Hepatocyte (in vitro differentiated cells): ENCODE measurements at places on chromosomes 11 and 22. TPM values are rescaled to one million over a fixed set of nuclear protein-coding genes. Genes with fewer than 3 reads are reported as not detected.

- DNase-seq: no peak
Measured at GRCh38 chr11:45239733-45240132, 46.4 kb downstream of the SYT13 start.

DNA sequence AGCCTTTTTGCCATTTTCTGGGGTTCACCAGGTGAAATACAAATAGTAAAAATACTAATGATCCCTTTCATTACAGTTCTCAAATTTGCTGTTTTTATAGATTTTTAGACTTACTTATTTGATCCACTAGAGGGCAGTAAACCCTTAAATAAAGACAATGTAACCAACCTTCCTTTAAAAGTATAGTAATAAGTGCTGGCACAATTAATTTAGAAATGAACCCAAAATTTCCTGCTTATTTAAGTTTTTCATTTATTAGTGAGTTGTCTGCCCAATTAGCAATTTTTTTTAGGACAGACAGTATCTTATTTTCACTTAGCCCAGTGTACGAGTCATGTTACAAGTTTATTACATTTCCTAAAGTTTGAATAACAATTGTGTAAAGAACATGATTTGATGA lies 4.7 kb downstream of the DDIAS start:
- peak; percentile 43 for DNase-seq

DNA sequence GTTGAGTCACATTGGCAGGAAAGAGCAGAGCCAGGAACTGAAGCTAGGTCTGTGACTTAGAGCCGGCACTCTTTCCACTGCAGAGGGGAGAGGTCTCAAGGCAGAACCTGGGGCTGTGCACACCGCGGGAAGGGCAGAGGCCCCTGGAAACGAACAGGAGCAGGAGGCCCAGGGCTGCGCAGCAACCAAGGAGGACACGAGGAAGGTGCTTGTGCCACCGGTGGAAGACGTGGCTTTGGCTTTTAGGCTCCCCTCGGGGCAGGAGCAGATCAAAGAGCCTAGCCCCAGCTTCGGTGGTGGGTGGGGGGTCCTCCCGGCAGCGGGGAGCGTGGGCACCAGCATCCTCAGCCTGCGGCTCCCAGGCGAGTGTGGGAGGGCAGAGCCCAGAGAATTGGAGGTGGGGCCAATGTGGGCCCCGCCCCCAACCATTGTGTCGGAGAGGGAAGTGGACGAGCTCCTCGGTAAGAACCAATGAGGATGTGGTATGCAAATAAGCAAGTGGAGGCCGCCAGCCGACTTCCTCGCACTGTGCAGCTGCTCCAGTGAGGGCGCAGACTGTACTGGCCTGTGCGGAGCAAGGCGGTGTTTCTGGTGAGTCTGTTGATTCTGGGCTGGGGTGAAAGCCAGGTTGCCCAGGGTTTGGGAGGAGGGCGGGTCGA lies at the start of gene CCDC116:
TSS of gene CCDC116 (plus strand) at position 524 of the 659 bp plus-strand sequence. CDS start 422 bp downstream, outside the sequence.
- no peak for DNase-seq

GRCh38 chr11:8082391-8083087 lies 1.5 kb downstream of the TUB start:
- DNase-seq: peak; percentile 67

- DNase-seq: no peak
Measured at GRCh38 chr22:30978304-30978962, 9.4 kb downstream of the TUG1 start.

Gene OR6T1
- not detected in 2 replicates for polyA plus RNA-seq

- no peak for DNase-seq
Measured at GRCh38 chr11:99687320-99687719, 666.6 kb downstream of the CNTN5 start.

Gene THY1
- 117 and 156 TPM in 2 replicates for polyA plus RNA-seq

Gene C11orf52
- polyA plus RNA-seq: 21.1 and 23.7 TPM in 2 replicates

Gene ATG16L2
- 20.3 and 27.6 TPM in 2 replicates for polyA plus RNA-seq

DNA sequence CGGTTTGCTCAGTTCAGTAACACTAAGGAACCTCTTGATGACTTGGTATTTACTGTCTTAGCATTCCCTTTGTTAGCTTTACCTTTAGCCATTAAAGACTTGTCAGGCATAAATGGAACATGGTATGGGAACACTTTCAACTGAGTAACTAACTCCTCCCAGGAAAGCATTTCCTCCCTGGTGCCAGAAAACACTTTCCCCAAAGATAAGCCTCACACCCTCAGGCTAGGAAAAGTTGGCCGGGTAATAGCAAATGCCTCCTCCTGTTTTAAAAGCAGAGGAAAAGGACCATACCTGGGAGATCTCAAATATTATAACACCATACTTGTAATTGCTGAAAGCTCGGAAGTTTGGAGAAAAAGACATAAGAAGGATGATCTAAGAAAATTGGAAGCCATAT lies 12.0 kb downstream of the KCNJ11 start:
- DNase-seq: no peak

Gene OR4C12
- polyA plus RNA-seq: not detected in 2 replicates

DNA sequence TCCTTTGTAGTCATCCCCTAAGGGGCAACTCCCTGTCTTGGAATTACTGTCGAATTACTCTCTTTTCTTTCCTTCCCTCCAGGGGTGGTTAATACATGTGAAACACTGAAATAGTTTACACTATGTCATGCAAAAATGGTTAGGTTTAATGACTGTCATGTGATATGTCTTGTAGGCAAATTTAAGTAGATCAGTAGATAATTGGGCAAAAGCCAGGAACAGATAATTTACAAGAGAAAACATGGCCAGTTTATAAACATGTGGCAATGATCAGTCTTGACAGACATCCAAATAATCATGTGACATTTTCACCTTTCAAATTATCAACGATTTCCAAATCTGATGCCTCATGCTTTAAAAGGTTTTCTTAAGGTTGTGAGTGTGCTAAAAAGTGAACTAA lies 3.9 kb downstream of the VWA5A start:
- no peak for DNase-seq

- no peak for DNase-seq
Measured at GRCh38 chr11:125341676-125342075, 154.4 kb downstream of the FEZ1 start.

DNA sequence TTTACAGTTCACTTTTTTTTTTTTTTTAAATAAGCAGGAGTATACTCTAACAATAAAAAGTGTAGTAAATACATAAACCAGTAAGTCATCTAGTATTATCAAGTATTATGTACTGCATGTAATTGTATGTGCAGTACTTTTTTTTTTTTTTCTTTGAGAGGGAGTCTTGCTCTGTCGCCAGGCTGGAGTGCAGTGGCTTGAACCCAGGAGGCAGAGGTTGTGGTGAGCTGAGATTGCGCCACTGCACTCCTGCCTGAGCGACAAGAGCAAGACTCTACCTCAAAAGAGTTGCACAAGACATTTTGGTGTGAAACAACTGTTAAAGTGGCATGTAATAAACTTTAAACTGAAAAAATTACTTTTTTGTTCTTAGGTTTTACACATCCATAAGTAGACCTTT lies 16.7 kb downstream of the BCL2L13 start:
- DNase-seq: no peak

GRCh38 chr11:48154151-48154550 lies 62.5 kb upstream of the OR4B1 start:
- DNase-seq: no peak

GRCh38 chr11:119415966-119416365 lies 7.0 kb downstream of the THY1 start:
- no peak for DNase-seq

Gene MMP13
- not detected in 2 replicates for polyA plus RNA-seq
